ENCODE measurements at places on chromosomes 1 and 21.

DNA sequence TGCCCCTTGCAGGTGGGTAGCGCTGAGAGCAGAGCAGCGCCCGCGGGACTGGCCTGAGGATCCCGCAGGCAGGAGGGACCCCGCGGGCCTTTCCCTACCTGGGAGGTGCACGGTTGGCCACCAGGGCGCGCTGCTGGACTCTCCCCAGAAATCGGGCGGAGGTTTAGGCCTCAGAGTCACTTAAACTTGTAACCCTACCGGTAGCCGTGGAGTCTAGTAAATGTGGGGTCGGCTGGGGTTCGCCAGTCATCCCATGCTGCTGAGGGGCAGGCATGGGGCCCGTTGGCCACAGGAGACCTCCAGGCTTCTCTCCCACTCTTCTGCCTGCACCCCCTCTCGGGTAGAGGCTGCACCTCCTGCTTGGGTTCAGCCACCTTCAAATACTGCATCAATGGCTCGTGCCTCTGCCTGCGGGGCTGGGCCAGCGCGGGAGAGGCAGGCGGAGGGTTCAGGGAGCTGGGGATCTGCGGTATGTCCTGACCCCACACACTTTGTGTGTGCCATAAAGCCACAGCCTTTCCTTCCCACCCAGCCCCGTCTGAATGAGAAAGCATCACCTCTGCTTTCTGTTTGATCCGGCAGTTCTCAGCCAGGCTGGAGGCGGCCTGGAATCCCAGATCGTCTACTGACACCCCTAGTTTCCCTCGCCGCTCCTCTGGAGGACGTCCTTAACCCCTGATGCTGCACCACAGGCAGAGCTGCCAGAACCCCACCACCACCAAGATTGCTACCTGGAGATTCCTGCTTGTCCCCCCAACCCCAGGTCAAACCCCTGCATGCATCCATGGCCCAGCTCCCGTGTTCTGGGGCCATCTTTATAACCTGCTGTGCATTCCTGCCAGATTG lies 12.3 kb upstream of the GSTM4 start:
- peak; percentile 78 for DNase-seq

DNA sequence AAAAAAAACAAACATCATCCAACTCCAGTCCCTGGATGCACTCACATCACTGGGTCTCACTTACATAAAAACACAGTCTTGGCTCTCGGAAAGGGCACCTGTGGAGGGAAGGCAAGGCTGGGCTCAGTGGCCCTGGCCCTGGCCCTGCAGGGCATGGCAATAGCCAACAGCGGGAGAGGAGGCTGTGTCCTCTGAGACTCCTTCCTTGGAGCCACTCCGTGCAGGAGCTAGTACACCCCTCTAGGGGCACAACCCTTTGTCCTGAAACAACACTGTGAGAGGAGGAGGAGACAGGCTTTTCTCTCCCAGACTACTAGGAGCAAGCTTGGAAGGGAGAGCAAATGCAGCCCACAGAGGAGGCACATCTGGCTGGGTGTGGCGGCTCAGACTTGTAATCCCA lies 28.0 kb downstream of the URB1 start:
- DNase-seq, result no peak

- DNase-seq, result no peak
Observed at GRCh38 chr1:233885196-233885920, 19.1 kb upstream of the SLC35F3 start.

- no peak for DNase-seq
Observed at GRCh38 chr1:36588972-36589371, 106.3 kb upstream of the CSF3R start.

DNA sequence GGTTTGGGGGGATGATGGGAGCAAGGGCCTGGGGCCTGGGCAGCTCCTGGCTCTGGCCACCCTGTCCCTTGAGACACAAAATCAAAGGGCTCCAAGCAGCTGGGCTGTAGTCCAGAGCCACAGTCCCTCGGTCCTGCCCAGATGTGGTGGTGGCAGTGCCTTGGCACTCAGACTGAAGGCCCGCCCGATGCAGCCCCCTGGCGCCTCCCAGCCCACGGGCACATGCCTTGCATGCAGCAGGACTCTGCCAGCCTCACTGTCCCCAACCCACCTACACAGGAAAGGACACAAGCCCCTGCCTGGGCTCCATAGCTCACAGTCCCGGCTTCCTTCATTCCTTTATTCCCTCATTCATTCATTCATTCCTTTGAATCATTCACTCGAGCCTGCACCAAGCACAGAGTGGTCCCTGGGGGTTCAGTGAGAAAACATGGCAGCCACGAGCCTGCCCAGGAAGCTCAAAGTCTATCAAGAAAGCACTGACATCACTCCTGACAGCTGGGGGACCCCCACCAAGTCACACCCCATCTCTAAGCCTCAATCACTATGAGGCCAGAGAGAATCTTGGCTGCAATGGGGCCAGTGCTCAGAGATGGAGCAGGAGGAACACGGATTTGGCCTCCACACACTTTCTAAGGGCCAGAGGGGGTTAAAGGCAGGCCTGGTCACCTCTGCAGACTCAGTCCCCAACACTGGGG lies 5.8 kb downstream of the SDC3 start:
- no peak for DNase-seq

GRCh38 chr21:42190486-42190863 lies 28.5 kb upstream of the ABCG1 start:
- no peak for DNase-seq

DNA sequence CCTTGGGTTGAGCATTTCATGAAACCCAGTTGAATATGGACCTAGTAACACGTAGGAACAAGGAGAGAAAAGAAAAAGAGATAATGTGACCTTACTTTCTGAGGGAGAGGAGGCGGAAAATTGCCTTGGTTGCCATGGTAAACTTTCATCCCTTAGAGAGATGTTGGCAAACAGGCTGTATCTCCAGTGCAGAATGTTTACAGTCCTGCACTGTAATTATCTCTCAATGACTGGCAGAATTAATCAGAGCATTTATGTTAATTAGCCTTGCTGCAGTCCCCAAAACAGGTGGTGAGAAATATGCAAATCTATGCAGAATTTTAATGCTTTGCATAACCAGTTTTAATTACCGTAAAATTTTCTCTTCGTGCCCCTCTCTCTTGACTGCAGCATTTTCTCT lies 147.3 kb downstream of the CD247 start:
- DNase-seq, result no peak

DNA sequence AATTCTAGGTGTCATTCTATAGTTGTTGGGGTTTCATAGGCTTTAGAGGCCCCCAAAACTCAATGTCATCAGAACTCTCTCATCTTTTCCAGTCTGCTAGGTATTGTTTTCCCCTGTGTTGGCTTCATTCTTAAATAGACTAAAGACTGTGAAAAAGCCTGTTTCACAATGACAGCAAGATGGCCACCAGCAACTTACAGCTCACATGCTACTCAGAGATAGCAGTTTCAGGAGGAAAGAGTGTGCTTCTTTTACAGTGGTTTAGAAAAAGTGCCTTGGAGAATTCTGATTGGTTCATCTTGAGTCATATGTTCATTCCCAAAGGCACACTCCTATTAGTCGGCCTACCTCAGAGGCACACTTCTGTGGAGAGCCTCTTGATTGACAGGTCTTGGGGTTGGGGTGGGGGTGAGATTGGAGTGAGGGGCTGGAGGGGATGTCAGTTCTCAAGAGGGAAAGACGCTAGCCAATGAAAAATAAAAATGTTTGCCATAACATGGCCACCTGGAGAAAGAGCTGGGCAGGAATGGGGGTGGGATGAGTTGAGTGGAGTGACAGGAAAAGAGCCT lies 8.5 kb downstream of the IL23R start:
- DNase-seq, result no peak

- DNase-seq, result no peak
Observed at GRCh38 chr1:94769551-94769950, 50.6 kb upstream of the SLC44A3 start.

Data from GM12892 (cell line).